ENCODE measurements at places on chromosomes 2 and 18.
A peak's percentile ranks its signal among the peaks of the same experiment; 100 is the strongest.

DNA sequence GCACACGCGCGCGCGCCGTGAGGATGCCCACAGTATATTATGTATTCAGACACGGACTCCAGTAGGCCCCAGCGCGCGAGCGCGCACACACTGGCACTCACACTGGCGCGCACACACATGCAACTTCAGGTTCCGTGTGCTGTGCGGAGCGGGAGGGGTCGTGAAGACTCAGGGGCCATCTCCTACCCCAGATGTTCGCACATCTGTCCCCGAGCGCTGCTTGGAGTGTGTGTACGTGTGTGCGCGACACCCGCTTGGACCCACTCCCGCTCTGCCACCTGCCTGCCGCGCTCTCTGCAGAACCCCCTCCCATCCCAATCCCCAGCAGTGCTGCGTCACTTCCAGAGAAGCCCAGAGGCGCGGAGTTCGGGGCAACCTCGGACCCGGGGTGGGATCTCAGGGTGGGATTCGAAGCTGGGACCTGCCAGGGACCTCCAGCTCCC, 2.6 kb downstream of the NRP2 start:
- no peak for DNase-seq

DNA sequence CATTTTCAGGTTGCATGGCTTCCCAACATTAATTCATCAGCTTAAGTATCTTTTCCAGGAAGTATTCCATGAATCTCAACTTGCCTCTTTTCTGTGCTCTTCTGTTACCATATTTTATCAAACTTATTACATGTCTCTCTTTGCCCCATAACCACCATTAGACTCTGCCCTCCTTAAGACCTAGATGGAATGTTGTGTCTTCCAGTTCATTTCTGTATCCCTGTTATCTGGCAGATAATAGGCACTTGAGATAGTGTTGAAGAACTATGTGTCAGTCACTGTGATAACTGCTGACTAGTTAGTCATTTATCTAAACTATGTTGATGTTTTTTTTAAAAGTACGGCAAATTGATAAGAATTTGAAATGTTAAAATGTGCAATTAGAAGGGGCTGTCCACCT, 41.8 kb downstream of the GLS start:
- no peak for DNase-seq

- DNase-seq = no peak
Observed at GRCh38 chr18:55142410-55142809, 183.1 kb upstream of the CCDC68 start.

DNA sequence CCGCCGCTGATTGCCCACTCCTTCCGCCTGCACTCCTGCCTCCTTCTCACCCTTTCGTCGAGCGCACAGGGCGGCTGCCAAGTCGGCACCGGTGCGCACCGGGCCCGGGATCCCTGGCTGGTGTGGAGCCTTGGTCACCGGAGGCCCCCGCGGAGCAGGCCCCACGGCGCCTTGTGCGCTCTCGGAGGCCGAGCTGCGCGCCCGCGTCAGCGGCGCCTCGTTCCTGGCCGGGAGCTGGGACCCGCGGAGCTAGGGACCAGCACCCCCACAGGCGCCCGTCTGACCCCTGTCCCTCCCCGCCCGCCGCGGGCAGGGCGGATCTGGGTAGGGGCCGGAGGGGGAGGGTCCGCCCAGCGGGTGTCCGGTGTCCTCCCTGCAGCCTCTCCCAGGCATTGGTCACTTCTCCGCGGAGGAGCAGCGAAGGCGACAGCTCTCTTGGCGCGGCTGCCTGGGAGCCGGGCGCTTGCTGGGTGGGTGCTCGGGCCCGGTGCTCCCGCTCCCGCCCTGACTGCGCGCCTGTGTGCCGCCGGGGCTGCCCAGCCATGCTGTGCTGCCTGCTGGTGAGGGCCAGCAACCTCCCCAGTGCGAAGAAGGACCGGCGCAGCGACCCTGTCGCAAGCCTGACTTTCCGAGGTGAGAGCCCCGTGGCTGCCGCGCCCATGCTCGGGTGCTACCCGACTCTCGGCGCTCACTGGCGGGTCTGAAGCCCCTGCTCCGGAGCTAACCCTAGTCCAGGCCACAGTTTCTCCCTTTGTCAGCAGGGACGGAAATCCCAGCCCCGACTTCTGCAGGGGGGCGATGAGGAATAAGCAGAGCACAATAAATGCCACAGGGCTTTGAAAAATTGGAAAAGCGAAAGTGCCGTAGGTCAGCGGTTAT, 13.2 kb downstream of the DYSF start:
- DNase-seq = no peak

DNA sequence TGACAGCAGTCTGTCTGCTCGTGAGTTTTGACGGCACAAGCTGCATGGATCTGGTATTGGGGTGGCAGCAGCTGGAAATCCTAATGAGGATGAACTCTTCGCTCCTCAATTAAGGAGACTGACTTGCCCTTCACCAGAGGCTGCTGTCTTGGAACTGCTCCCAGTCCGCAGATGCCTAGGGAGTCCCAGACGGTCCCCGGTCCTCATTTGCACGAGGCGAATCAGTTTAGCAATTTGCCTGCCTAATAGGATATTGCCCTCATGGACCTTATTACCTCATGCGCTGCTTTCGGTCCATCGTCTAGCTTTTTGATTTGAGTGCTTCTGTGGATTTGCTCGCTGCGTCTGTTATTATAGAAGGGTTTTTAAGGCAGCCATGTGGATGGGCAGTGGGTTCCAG, 40.6 kb downstream of the ASAP2 start:
- no peak for DNase-seq

GRCh38 chr18:44742718-44743311, 62.1 kb downstream of the SETBP1 start:
- no peak for DNase-seq

DNA sequence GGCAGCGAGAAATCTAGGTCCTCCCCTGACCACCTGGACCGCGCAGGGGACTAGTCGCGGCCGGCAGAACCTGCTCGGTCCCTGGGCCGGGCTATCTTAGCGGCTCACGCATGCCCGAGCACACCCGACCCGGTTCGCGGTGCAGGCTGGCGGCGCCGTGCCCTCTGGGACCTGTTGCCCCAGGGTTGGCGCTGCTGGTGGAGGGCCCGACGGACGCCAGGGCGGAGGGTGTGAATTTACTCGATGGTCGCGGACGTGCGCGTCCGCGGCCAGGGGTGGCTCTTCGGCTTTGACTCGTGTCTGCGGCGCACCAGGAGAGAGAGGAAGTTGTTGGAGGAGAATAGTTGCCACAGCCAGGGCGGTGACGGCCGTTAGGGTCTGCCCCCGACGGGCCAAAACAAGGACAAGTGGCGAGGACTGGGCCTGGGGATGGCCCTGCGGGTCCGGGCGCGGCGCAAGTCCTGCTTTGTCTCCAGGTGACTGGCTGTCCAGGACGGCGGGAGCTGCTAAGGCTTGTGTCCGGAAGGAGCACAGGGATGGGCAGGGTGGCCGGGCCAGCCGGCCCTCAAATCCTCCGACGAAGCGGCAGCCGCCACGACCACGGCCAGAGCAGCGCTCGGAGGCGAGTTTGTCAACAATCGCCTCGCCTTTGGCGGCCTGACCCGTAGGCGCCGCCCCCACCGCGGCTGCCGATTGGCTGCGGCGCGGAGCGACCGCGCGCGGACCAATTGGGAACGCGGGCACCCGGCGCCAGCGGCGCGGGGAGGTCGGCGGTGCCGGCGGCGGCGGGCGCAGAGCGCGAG, 1.3 kb downstream of the BCL2L11 start:
- DNase-seq = peak; percentile 67

- peak; percentile 11 for DNase-seq
Observed at GRCh38 chr2:74317701-74318100, 25.5 kb downstream of the SLC4A5 start.

- no peak for DNase-seq
Observed at GRCh38 chr2:157471078-157471477, 27.2 kb upstream of the CYTIP start.

Data from hippocampal formation (tissue), 2 donors.